Activated CD8-positive, alpha-beta memory T cell treated with anti-CD3 and anti-CD28 coated beads for 1 hour (primary cell): ENCODE measurements at places on chromosomes 5 and 9.

GRCh38 chr5:140868721-140869554 lies at the start of gene PCDHA11:
PCDHA11 (plus strand) TSS chr5:140868957; CDS start chr5:140869104, 147 bp downstream.
- no peak for DNase-seq

- no peak for DNase-seq
Observed at GRCh38 chr5:98458726-98459125, 314.7 kb upstream of the RGMB start.

GRCh38 chr5:146606893-146607292 lies 90.9 kb upstream of the GPR151 start:
- DNase-seq, result no peak

DNA sequence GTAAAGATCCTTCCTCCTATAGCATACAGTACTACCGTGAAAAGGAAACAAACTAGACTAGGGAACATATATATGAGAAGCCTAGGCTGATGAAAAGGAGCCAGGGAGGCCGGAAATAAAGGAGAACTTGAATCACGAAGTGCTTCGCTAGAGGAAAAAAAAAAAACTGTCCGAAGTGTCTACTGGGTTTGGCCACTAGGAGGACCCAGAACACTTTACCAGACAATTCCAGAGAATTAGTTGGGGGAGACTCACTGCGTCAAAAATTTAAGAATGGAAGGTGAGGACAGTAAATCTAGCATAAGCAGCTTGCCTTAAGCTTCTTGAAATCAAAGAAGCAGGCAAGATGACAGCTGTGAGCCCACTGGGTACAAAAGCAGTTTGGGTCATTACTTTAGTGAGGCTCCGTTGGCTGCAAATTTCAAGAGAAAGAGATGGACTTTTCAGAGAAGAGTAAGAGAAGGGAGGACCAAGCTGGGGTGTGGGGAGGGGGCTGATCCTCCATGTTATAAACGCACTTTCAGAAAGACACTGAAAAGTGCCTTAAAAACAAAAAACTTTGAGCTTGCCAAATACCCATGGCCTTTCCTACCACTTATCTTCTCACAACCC lies 47.4 kb downstream of the P4HA2 start:
- DNase-seq, result no peak

- DNase-seq, result no peak
Observed at GRCh38 chr5:109762821-109763220, 73.1 kb downstream of the MAN2A1 start.

DNA sequence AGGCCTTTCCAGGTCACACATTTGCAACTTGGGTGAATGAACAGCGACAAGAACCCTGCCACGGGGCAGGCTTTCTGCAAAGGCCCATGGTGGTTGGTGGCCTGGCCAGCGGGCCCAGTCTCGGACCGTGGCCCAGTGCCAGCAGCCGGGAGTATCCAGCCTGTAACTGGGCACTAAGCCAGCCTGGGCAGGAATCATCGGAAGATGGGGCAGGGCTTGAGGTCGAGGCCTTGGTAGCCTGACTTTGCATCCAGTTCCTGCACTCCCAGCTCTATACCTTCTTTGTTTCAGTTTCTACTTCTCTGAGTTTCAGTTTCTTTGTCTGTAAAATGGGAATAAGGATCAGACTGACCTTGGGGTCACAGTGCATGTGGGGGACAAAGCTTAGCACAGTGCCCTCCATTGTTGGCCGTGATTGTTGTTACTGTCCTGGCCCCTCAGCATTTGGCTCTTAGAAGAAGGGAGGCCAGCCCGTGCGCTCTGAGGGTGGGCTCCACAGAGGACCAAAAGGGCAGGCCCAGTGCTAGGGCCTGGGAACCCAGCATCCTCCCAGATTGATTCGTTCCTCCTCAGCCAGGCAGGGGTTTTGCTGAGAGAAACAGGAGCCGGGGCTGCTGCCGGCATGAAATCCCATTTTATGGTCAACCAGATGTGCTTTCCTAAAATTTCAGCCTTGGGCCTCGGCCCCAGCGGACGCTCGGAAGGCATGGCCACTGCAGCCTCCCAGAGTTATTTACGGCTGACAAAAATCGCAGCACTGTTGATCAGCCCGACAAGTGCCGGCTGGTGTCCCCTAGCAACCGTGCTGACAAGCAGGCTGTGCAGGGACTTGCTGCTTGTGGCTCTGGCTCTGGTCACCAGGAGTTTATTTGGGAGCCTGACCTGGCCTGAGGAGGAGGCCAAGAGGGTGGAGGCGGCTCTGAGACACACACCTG lies 43.6 kb downstream of the JADE2 start:
- DNase-seq, result no peak

DNA sequence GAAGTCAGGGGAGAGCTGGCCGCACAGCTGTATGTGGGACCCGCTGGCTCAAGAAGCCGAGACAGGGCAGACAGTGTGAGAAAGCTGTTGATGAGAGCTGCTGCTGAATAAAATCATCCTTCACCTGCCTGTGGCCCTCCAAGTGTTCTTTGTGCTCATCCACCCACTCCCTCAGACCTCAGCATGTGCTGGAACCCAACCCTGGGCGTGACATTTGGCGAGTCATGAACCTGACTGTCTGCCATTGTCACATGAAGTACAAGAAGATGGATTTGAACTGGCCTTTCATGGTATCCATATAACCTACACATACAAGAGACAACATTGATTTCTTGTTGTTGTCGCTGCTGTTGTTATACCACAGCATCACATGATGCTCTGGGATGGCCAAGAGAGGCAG lies 139.7 kb upstream of the PLCXD3 start:
- no peak for DNase-seq
